Cardiac muscle cell (in vitro differentiated cells and primary cell): ENCODE measurements at places on chromosomes 2 and 18. TPM values are rescaled to one million over a fixed set of nuclear protein-coding genes. Genes with fewer than 3 reads are reported as not detected.

DNA sequence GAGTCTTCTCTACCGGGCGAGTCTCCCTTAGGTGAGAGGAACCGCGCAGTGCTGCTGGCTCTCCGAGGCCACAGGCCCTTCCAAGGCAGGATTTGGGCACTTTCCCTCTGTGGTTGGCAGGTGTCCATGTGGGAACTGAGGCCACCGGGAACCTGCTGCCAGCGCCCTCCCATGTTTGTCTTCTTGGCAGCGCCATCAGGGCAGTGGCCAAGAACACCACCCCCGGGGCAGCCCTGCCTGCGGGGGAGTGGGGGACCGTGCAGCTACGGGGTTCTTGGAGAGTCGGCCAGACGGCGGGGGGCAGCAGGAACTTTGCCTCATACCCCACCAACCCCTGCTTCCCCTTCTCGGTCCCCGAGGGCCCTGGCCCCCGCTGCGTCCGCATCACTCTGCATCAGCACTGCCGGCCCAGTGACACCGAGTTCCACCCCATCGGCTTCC lies 10.0 kb downstream of the CAPN10 start:
- H3K4me1 ChIP-seq: no peaks in the 10 kb centered on the region
- no peak for DNase-seq
- H3K27ac ChIP-seq: no peak overlapping the region
- no peak overlapping the region for H3K4me3 ChIP-seq
- no peaks in the 10 kb centered on the region for H3K27me3 ChIP-seq

DNA sequence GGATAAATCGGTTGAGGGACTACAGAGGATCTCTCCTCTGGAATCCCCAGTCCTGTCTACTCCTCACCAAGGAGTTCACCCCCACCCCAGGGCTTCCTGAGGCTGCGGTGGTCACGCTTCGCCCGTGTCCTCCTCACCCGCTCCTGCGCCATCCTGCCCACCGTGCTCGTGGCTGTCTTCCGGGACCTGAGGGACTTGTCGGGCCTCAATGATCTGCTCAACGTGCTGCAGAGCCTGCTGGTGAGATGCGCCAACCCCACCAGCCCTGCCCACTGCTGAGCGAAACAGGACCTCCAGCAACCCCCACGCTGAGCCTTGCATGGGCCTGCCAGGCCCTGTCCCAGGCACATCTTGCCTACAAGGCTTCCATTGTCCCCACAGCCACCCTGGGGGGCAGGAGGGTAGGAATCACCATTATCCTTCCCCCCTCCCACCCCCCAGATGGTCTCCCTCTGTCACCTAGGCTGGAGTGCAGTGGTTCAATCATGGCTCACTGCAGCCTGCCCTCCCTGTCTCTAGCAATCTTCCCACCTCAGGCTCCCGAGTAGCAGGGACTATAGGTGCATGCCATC lies 6.7 kb upstream of the CTDSP1 start:
- H3K4me1 ChIP-seq: no peaks in the 10 kb centered on the region
- H3K4me3 ChIP-seq: no peak overlapping the region
- no peak for DNase-seq
- H3K36me3 ChIP-seq: no peaks in the 10 kb centered on the region

DNA sequence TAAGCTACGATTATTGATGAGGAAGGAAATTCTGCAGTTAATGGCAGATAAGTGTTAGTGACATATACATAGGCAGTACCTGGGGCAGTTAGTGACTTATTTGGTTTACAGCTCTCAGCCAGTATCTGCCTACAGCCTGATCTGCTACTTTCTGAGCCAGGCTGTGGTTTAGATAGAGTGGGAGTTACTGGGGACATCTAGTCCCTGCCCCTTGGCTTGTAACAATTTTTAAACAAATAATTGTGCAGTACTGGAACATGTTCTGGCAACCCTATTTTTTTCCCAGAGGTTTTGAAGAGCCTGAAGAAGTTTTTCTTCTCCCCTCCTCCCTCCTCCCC lies 2.3 kb downstream of the KIF5C start:
- no peak for DNase-seq
- H3K4me1 ChIP-seq: no peaks in the 10 kb centered on the region
- no peak overlapping the region for H3K4me3 ChIP-seq
- no peaks in the 10 kb centered on the region for H3K36me3 ChIP-seq

DNA sequence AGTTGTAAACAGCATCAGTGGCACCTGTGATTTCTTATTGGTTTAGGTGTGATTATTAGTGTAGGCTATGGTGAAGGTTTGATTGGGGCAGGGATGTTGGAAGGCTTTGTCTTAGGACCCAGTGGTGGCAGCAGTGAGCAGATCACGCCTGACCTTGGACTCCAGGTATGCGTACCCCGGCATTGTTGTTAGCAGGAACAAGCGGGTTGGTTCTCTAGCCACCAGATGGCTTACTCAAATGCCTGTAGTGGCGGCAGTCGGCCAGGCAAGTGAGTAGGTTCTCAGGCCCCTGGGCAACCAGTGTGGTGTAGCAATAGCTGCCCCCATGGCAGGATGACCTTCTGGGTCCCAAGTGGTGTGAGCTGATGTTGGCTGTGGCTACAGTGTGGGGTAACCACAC lies 558.3 kb downstream of the KCNJ3 start:
- no peaks in the 10 kb centered on the region for H3K36me3 ChIP-seq
- no peaks in the 10 kb centered on the region for H3K4me1 ChIP-seq
- H3K27me3 ChIP-seq: no peaks in the 10 kb centered on the region
- no peak overlapping the region for H3K27ac ChIP-seq
- H3K4me3 ChIP-seq: no peak overlapping the region

DNA sequence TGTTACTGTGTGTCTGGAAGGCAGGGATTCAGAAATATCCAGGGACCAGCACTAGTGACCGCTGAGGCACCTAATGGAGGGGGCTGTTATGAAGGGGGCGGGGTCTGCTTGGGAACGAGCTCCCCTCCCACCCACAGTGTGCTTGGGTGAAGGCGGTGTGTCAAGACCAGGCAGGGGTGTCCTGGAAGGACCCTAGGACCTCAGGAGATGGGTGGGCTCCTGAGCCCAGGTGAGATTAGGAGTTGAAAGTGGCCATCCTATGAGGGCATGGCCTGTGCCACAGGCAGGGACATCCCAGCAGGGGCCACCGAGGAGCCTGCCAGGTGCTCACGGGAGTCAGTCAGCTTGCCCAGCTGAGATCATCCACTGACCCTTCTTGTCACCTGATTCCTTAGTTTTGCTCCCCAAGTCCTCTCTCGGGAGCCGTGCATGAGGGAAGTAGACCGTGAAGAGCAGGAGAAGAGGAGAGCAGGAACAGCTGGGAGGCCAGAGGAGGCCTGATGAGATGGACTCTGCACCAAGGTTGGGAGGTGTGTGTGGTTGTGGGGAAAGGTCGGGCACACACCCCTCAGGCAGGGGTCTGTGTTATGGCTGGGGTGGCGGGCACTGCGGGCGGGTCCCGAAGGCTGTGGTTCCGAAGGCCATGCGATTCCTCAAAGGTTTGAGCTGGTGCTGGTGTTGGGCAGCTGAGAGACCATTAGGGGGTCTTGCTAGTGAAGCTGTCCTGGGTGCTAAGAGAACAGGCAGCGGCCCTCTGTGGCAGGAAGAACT lies 180.9 kb upstream of the HS6ST1 start:
- H3K4me1 ChIP-seq: peaks cover 33% of the 10 kb centered on the region
- no peaks in the 10 kb centered on the region for H3K27me3 ChIP-seq
- DNase-seq: no peak
- H3K27ac ChIP-seq: no peak overlapping the region

DNA sequence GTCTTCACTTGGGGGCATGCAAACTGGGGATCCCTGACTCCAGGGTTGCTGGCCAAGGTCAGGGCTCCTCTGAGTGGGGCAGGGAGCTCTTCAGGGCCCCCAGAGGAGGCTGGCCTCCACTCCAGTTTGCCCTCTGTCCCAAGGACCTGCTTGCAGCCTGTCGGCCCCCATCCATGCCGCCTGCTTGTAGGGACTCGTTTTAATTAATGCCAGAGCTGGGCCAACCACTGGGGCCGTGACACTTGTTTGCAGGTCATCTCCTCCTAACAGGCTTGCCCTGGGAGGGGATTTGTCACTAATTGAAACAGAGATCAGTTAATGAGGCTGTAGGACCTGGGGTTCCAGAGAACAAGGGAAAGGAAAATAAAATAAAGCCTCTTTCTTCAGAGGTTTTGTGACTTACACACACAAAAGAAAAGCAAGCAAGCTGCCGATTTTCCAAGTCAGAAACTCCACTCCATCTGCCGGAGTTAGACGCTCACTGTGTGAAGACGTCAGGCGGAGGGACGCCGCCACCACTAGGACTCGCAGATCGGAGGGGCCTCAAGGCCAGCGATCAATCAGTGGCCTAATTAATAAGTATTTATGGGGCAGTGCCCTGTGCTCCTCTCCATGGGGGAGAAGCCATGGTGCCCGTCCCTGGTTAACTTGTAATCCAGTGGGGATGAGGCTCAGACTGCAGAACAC lies 75.9 kb downstream of the SFXN5 start:
- H3K4me3 ChIP-seq: no peak overlapping the region
- H3K27ac ChIP-seq: no peak overlapping the region
- no peaks in the 10 kb centered on the region for H3K36me3 ChIP-seq

DNA sequence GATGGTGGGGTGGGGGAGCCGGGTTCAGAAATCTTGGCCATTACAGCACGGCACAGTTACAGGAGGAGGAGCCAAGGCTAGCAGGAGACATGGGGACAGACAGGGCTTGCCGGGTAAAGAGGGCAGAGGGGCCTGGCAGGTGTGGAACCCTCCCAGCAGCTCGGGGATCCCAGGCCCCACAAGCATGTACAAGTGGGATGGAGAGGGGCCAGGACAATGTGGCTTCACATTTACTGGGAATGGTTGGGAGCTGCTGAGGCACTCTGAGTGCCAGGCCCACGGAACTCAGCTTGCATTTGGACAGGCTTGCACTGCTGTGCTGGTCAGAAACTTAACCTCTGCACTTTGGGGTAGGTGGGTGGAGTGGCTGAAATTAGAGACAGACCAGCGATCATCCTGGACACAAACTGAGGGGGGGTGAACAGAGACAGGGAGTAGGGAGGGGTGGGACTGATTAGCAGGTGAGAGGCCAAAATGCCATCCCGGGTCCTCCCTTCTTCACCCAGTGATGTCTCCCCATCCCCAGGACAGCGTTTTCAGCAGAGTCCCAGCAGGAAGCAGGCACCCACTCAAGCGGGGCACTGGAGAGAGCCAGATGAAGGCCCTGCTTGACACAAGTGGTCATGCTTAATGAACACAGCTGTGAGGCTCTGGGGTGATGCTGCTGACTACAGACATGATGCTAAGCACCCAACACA lies 9.6 kb downstream of the PER2 start:
- H3K27me3 ChIP-seq: no peaks in the 10 kb centered on the region
- H3K4me3 ChIP-seq: no peak overlapping the region
- H3K36me3 ChIP-seq: no peaks in the 10 kb centered on the region
- no peaks in the 10 kb centered on the region for H3K4me1 ChIP-seq

C2orf72 gene
- total RNA-seq: 4.2 and 5.4 TPM in 2 replicates

COBLL1 gene
- total RNA-seq: 12.0 and 33.5 TPM in 2 replicates

IL1RL1 gene
- not detected in 2 replicates for total RNA-seq

B3GNT2 gene
- total RNA-seq: 8.9 and 11.1 TPM in 2 replicates

RAX gene
- 0.06 TPM in 1 of 2 replicates, not detected in the other for total RNA-seq
